ENCODE measurements at places on chromosomes 4 and X.

DNA sequence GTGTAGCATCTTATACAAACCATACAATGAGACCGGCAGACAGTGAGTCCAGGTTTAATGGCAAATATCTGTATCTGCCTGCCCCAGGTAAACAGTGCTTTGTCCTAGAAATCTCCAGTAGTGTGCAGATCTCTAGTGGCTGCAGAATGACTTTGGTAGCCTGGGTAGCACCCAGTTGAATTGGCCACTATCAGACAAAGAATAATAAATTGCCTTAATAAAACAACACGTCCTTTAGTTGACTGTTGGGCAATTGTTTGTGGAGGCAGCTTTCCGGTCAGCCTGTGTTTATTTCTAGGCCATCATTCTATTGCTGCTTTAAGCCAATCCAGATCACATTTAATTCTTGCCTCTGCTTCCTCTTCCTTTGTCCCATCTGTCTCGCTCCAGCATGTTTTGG is 52.5 kb downstream of the SNX25 start:
- ATAC-seq, result peak; percentile 51

DNA sequence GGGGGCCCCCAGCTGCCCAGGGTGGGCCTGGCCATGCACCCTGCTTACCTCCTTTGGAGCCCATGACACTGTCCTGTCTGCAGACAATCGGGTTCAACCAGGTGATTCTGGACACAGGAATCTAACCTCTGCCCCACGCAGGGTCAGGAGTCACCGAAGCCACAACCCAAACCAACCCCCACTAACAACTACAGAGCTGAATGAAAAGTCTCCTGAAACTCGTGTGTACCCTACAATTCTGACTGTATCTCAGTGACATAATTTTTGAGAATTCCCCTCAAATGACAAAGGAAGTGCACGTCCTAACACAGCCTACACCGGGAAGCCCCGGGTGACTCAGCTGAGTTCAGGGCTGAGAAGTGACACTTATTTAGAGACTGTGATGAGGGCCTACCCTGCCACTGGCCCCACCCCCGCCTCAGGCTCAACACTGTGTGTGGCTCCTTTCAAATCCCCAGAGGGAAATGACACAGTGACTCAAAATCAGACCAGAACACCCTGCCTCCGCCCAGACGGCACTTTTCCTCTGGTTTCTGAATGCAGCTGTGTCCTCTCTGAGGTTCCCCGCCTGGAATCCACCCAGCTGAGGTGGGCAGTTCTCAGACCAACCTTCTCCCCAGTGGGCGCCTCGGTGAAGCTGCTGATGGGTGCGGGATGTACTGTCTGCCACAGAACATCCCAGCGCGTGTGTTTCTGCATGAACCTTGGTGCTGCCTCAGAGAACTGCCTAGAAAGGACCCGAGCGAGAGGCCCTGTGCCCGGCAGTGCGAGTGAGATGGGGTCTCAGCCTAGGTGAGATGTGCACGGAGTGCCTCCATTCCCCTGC is 9.9 kb downstream of the TNIP2 start:
- ATAC-seq, result peak; percentile 70

- ATAC-seq, result no peak
Observed at GRCh38 chr4:126766241-126766640, 866.5 kb upstream of the INTU start.

GRCh38 chrX:63471004-63471403 is 119.9 kb upstream of the SPIN4 start:
- no peak for ATAC-seq

DNA sequence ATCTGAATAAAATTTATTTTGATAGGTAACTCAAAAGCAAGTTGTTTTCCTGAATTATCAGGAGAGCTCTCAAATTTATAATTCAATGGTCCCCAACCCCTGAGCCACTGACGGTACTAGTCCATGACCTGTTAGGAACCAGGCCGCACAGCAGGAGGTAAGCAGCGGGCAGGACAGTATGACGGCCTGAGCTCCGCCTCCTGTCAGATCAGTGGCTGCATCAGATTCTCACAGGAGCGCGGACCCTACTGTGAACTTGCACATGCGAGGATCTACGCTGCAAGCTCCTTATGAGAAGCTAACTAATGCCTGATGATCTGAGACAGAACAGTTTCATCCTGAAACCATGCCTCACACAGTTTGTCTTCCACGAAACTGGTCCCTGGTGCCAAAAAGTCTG is 37.9 kb upstream of the SEC24B start:
- ATAC-seq, result no peak

DNA sequence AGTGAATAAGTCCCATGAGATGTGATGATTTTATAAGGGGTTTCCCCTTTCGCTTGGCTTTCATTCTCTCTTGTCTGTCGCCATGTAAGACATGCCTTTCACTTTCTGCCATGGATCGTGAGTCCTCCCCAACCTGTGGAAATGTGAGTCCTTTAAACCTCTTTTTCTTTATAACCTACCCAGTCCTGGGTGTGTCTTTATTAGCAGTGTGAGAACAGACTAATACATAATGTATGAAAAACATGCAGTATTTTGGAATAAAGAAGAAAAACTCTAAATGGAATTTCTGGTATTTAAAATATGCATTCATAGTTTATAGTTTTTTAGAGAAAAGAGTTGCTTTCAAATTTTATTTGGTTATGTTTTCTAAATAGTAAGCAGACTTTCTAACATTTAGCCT is 360.7 kb downstream of the PCDH7 start:
- ATAC-seq, result no peak

DNA sequence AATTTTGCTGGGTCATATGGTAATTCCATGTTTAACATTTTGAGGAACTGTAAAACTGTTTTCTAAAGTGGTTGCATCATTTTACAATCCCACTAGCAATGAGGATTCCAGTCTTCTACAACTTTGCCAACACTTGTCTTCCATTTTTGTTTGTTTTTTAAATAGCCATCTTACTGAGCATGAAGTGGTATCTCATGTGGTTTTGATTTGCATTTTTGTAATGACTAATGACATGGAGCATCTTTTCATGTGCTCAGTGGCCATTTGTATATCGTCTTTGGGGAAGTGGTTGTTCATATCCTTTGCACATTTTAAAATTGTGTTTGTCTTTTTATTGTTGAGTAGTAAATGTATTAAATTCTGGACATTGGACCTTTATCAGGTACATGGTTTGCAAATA is 94.7 kb downstream of the TMEM131L start:
- ATAC-seq, result no peak

GRCh38 chr4:81723019-81723884 is 251.5 kb upstream of the RASGEF1B start:
- no peak for ATAC-seq

- no peak for ATAC-seq
Observed at GRCh38 chrX:149853925-149854324, 27.1 kb upstream of the MAGEA8 start.

GRCh38 chr4:93359586-93359985 is 469.0 kb upstream of the ATOH1 start:
- no peak for ATAC-seq

GRCh38 chr4:112593438-112594133 is 43.1 kb downstream of the ZGRF1 start:
- no peak for ATAC-seq

GRCh38 chrX:39903343-39903742 is 194.4 kb downstream of the BCOR start:
- ATAC-seq, result no peak

GRCh38 chrX:2351321-2351720 is 149.5 kb downstream of the DHRSX start:
- ATAC-seq, result no peak

GRCh38 chr4:24114919-24115500 is 225.2 kb upstream of the PPARGC1A start:
- peak; percentile 72 for ATAC-seq

GRCh38 chr4:42566835-42567234 is 90.1 kb downstream of the ATP8A1 start:
- ATAC-seq, result no peak

DNA sequence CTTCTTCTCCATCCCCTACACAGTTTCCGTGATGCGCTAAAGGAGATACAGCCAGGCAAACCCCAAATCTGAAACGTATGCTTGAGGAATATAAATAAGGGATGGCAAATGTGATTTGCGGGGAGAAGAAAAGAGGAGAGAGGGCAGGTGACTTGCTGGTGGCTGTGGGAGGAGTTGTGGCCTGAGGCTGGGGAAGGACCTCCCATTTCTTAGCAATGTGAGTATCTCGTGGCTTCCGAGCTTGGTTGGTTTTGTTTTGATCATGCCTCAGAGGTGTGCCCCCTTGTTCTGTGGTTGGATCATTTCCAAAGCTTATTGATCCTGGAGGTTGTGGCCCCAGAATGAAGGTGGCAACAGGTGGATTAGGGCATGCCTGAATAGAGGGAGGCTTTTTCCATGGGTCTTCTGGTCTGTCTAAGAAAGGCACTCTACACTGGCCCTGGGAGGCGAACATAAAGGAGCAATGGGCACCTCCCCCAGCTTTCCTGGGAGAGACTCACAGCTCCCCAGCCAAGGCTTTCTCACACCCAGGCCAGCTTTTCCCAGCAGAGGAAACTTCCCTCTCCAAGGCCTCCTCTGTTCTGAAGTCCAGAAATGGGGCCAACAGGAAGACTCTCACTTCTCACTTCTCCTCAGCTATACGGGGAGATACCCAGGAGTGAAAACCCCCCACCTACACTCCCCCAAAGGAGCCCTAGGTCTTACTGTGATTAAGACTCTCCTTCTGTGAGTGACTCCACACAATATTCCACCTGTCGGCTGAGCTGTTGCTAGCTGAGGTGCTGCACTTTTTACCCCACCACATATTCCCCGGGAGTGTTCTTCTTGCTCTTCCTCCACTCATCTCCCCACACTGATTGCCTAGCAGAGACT is 40.0 kb downstream of the C4orf51 start:
- no peak for ATAC-seq

DNA sequence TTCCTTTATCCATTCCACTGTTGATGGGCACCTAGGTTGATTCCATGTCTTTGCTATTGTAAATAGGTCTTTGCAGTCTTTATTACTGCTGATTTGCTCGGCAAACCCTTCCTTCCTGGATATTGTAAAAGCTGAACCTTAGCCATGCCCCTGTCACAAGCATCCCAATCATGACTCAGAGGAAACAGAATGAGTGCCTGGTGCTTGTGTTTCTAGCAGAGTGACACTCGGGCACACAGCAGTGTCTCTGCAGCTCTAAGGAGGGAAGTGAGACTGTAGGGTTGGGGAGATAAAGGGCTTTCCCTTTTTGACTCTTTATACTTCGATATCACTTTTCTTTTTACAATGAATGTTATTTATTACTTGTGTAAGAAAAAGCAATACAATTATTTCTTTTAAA is 83.3 kb downstream of the AKAP4 start:
- no peak for ATAC-seq

GRCh38 chrX:34638116-34638515 is 19.0 kb downstream of the TMEM47 start:
- ATAC-seq, result peak; percentile 25

- peak; percentile 77 for ATAC-seq
Observed at GRCh38 chr4:38663801-38664705, at the start of gene KLF3. KLF3 (plus strand) TSS chr4:38664199; CDS start chr4:38680626, 16,427 bp downstream.

- ATAC-seq, result no peak
Observed at GRCh38 chr4:125958519-125958918, 643.8 kb downstream of the FAT4 start.

GRCh38 chr4:177660223-177660622 is 218.0 kb upstream of the AGA start:
- no peak for ATAC-seq

- ATAC-seq, result no peak
Observed at GRCh38 chr4:102493794-102494193, 7.4 kb upstream of the NFKB1 start.

GRCh38 chr4:151098979-151099228 is 524 bp upstream of the RPS3A start:
- peak; percentile 22 for ATAC-seq

GRCh38 chrX:55794405-55794804 is 76.9 kb downstream of the RRAGB start:
- no peak for ATAC-seq

DNA sequence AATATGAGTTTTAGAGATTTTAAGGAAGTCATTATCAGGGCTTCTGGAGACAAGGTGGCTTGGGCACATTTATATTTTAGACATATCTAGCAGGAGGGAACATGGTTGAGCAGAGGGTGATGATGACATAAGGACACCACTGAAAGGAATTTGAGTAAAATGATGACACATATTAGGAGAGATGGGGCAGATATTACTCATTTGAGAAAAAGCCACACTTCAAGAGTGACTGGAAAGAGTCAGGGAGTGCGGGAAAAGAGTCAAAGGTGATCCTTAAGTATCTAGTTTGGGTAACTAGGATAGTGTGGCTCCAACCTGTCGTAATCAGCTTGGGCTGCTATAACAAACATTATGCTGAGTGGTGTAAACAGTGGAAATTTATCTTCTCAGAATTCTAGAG is 377.7 kb downstream of the PACRGL start:
- no peak for ATAC-seq

- ATAC-seq, result no peak
Observed at GRCh38 chr4:16939178-16939577, 40.7 kb upstream of the LDB2 start.

DNA sequence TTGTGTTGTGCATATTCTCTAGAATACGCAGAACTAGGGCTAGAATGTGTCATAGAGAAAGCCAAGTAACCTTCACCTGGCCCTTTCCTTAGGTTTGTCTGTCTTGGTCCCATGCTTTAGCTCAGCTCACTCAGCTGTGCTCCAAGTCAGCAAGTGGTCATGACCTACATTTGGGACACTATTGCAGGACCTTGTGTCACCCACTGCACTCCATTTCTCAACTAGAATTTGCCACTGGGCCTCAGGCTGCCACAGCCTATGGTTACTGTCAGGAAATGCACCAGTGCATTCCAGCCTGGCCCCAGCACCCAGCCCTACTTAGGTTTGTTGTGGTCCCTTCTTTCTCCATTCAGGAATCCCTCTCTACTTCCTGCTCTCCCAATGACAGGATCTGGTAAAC is 7.7 kb upstream of the FGG start:
- ATAC-seq, result peak; percentile 21

- ATAC-seq, result no peak
Observed at GRCh38 chrX:8632924-8633323, 99.0 kb downstream of the ANOS1 start.

DNA sequence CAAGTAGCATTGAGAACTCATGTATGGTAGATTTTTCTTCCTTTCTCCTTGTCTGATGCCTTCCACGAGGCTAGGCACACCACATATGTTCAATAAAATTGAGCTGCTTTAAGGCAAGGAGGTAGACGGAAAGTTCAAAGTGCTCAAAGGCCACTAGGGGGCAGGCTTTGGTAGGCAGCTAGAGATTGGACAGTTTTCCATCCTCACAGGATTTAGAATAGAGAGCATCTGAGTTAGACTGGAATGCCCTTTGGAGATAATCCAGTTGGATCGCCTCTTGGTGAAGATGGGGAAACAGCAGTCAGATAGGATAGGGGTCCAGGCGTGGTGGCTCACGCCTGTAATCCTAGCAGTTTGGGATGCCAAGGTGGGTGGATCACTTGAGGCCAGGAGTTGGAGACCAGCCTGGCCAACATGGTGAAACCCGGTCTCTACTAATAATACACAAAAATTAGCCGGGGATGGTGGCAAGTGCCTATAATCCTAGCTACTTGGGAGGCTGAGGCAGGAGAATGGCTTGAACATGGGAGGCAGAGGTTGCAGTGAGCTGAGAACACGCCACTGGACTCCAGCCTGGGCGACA is 30.4 kb downstream of the ELF4 start:
- ATAC-seq, result no peak

GRCh38 chrX:151852294-151852693 is 60.4 kb upstream of the MAGEA4 start:
- ATAC-seq, result no peak
